ENCODE measurements at places on chromosomes 16 and 17.

DNA sequence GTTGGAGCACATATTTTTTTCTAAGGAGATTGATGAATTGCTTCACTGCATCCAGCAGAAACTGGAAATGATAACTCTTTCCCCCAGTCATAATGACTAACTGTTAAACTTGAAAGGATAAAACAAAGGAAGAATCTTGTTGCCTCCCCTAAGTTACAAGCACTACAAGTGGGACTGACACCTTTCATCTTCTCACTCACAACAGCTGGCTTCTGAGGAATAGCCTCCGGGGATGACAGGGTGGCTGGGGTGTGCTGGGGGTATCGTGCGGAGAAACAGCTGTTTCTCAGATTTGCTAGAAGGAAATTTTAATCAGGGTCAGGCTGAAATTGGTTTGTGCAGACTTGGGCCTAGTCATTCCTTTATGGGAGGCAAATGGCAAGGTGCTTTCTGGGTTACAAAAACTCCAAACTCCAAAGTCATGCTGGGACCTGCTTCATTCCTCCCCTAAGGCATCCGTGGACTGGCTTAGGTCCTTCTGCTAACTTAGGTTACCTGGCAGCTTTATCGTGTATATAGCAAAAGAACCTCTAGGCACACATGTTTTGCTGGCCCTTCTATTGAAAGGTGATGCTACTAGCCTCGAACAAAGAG, 557.2 kb downstream of the TOX3 start:
- no peak for DNase-seq

- no peak for DNase-seq
Measured at GRCh38 chr17:14744761-14745473, 444.0 kb downstream of the HS3ST3B1 start.

GRCh38 chr17:78341559-78342448, 18.1 kb downstream of the SOCS3 start:
- no peak for DNase-seq

DNA sequence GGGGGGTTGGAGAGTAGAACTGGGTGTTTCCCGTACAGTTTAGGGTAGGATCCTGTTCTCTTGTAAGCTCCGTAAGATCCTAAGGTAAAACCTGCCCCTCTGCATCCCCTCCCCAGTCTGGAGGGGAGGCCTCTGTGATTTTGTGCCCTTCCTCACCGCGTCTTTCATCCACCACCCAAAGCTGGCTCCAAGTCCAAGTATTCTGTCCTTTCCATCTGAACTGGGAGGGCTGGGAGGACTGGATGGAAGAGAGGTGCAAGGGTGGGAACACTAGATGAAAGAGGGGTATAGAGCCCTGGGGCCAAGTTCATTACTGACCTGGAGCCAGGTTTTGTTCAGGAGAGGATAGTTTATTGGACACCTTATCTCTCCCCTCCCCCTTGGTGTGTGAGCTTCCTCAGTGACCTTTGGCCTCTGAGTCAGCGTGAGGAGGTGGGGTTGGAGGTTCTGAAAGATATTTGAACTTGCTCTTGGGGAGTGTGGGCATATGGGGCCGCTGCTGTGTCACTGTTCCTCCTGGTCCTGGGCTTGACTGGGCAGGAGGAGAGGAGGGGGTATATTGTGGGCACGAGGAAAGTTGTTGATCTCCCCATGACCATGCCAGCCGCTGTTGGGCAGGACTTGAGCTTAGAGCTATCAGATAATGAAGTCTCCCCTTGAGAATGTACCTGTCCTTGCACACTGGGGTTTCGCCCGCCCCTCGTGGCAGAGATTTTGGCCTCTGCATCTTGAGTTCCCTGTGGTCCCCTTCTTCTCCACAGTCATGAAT, 1.6 kb downstream of the LASP1 start:
- DNase-seq: no peak

GRCh38 chr16:65342231-65342866, 220.5 kb upstream of the CDH11 start:
- DNase-seq: no peak

DNA sequence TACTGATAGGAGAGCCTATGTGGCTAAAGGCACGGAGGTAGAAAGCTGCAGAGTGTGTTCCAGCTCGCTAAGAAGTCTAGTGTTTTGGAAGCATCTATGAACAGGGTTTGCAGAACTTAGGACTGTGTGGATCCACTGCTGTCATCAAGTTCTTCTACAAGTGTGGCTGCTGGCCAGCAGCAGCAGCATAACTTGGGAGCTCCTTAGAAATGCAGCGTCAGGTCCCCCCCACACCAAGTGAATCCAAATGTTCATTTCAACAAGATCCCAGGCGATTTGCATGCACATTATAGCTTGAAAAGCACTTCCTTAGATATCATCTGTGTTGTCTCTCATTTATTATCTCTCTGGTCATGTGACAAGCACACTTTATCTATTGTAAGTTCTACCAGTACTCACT, 131.9 kb upstream of the SHISA6 start:
- no peak for DNase-seq

DNA sequence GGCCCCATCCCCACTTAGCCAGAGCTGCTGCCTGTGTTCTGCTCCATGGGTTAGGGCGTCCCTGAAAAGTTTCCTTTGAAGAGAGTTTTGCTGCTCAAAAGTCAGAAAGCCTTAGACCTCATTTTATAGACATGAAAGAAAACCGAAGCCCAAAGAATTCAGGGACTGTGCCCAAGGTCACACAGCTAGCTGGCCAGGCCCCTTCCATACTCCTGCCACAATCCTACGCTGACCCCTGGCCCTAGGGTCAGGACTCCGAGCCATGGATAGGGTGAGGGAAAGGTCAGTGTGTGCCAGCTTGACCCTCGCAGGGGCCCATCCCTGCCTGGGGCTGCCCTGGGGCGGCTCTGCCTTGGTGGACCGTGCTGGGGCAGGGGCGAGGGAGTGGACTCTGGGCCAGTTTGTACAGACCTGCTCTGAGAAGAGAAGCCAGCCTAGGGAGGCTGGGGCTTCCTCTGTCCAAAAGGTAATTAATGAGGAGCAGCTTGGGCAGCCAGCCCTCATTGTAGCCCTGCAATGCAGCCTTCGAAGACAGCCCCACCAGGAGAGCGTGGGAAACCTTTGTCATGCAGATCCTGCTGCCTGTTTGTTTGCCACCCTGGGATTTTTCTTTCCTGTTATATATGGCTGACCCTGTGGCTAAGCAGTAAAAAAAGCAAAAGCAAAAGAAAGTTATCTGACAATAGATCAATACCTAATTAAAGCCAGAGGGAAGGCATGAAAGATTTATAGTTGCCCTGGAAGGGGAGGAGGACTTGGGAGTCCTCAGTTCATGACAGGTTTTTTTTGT, 37.4 kb downstream of the RHBDL3 start:
- no peak for DNase-seq

DNA sequence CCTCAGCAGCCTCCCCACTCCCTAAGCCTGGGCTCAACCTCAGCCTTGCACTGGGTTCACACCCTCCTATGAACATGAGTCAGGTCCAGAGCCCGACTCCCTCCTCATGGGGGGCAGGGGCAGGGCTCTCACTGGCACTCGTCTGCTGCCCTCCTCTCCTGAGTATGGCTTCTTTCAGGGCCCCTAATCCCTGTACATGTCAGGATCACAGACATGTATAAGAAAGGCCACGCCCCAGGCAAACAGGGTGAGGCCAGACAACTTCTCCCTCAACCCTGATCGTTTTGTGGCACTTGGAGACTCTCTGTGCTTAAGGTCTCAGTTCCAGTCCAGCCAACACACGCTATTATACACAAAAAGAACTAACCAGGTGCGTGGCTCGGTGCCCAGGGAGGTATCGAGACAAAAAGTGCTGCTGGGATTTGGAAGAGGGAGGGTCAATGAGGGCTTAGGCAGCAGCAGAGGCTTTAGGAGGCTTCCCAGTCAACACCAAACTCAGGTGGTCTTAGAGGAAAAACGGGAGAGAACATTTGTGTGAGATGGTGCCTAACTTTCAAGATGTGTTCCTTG, 45.2 kb downstream of the CMTM3 start:
- DNase-seq: no peak

- no peak for DNase-seq
Measured at GRCh38 chr16:54336631-54337204, 50.1 kb upstream of the IRX3 start.

DNA sequence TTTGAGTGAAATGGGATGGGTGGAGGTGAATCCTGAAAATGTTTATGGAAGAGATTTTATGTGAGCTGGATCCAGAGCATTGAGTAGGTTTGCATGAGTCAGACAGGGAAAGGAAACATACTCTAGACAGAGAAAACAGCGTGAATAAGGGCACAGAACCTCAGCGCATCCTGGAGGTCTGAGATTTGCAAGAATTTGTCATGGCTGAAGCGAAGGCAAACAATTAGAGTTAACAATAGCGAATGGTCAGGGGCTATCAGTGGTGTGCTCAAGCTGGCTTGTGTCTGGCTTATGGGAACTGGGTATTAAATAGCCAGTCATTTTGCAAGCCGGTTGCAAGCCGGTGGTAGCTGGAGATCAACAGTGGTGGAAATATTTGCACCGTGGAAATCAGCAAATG, 36.4 kb downstream of the MAP2K6 start:
- DNase-seq: no peak

- no peak for DNase-seq
Measured at GRCh38 chr16:52498328-52499059, 48.4 kb downstream of the TOX3 start.

DNA sequence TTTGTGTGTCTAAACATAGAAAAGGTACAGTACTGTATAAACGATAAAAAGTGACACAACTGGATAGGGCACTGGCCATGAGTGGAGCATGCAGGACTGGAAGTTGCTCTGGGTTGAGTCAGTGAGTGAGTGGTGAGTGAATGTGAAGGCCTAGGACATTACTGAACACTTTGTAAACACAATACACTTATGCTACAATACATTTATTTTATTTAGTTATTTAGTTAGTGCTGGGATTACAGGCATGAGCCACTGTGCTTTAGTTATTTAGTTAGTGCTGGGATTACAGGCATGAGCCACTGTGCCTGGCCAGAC, 4.6 kb downstream of the CFAP20 start:
- DNase-seq: no peak
